ENCODE measurements at places on chromosomes 7 and 10. TPM values are rescaled to one million over a fixed set of nuclear protein-coding genes. Genes with fewer than 3 reads are reported as not detected.

DNA sequence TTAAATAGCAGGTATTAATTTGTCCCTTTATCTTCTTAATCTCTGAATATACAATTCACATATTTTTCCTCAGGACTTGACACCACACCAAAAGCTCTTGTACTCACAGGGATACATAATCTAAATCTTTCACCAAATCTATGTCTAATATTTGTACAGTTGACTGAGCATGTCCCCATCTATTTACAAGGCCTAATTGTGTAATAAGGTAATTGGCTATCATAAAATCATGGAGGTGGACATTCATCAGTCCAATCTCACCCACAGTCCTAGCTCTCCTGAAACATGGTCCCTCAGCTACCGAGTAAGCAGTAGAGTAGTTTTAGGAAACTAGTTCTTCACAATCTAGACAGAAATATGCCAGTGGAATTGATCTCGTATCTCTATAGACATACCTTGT lies 30.3 kb upstream of the EGFR start:
- H3K27ac ChIP-seq: no peak overlapping the region
- H3K4me3 ChIP-seq: no peak overlapping the region
- H3K4me1 ChIP-seq: no peaks in the 10 kb centered on the region
- peaks cover 16% of the 10 kb centered on the region for H3K27me3 ChIP-seq
- no peaks in the 10 kb centered on the region for H3K36me3 ChIP-seq

GRCh38 chr7:140571538-140572122 lies 69.0 kb downstream of the DENND2A start:
- H3K4me3 ChIP-seq: no peak overlapping the region
- H3K27me3 ChIP-seq: peaks cover 38% of the 10 kb centered on the region
- H3K4me1 ChIP-seq: peaks cover 2% of the 10 kb centered on the region

GRCh38 chr7:18894155-18894554 lies 223.3 kb downstream of the TWIST1 start:
- no peak overlapping the region for H3K27ac ChIP-seq
- H3K27me3 ChIP-seq: no peaks in the 10 kb centered on the region
- no peaks in the 10 kb centered on the region for H3K36me3 ChIP-seq
- H3K4me3 ChIP-seq: no peak overlapping the region
- no peak for DNase-seq
- H3K4me1 ChIP-seq: no peaks in the 10 kb centered on the region

DNA sequence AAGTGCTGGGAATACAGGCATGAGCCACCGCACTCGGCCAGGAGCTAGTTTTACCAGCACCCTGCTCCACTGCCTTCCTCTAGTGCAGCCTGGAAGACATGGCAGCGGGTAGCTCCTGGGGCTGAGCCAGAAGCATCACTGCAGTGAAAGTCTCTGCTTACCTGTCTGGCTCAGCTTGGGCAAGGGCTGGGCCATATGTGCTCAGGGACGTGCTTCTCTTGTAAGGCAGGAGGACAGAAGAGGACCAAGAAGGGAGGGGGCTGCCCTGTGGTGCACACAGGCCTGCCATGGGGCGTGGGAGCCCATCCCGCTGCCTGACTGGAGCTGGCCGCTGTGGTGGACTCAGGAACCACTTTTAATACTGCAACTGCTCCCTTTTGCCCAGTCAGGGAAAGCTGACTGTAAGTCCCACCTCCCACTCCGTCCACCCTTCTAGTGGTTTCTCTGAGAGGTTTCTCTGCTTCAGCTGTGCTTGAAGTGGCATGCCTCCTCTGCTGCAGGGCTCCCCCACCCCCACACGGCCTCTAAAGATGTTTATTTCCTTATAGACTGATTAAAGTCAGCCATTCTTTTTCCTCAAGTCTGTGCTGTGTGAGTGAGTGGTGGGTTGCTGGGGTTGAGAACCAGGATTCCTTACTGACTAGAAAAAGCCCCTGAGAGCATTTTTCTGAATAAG lies 25.3 kb upstream of the C10orf95 start:
- H3K27me3 ChIP-seq: no peaks in the 10 kb centered on the region
- DNase-seq: no peak
- no peaks in the 10 kb centered on the region for H3K36me3 ChIP-seq

The TAS2R41 gene
- total RNA-seq: 0.52 TPM

DNA sequence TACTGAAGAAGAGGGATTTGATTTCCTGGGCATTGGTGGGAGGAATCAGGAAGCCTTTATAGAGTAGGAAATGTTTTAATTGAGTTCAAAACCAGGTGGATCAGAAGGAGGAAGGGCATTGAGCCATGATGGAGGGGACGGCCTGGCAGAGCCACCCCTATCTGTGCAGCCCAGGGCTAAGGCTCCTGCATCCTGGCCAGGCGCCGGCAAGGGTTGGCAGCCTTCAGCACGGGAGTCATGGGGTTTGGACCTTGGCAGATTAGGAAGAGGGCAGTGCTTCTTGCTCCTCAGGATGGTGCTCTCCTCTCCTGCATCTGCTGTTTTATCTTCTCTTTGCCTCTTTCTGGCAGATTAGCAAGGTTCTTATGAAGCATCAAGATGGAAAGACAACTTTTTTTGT lies 12.5 kb downstream of the ZNF862 start:
- no peak overlapping the region for H3K27ac ChIP-seq
- no peak for DNase-seq
- peaks cover 2% of the 10 kb centered on the region for H3K36me3 ChIP-seq
- no peak overlapping the region for H3K4me3 ChIP-seq

The TDRD1 gene
- 0.20 TPM for total RNA-seq

DNA sequence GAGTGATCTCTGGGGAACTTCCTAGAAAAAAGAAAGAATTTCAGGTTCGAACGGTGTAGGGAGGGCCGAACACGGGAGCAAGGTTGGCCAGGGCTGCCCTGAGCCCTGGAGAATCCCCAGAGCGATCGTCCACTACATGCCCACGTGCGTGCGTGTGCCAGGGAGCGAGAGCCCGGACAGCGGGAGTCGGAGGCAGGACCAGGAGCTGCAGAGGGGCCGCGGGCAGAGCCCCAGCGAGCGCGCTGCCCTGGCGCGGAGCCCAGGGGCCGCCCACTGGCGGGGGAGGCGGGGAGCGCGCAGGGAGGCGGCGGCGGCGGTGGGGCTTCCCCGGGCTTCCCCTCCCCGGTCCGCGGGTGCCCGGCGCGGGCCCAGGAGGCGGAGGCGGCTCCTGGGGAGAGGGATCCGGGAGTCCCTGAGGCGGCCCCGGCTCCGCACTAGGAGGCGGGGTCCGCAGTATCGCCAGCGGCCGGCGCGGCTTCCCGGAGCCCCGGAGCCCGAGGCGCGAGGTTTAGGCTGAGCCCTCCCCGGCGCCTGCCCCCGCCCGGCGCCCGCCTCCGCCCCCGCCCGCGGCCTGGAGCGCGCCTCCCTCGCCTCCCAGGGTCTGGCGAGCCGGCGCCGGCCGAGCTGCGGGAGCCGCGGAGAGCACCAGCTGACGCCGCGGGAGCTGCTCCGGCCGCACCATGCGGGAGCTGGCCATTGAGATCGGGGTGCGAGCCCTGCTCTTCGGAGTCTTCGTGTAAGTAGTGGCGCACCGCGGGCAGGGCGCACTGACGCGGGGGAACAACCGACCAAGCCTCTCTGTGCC lies at the start of gene PLPP4:
Gene PLPP4 (plus strand): TSS at position 602 of the 805 bp plus-strand sequence. CDS start 79 bp downstream, at position 681.
- H3K4me1 ChIP-seq: peaks cover 4% of the 10 kb centered on the region
- H3K27me3 ChIP-seq: peaks cover 46% of the 10 kb centered on the region
- no peak within 1 kb of the TSS for H3K27ac ChIP-seq
- peaks cover 2% of the 10 kb centered on the region for H3K36me3 ChIP-seq
- peak within 1 kb of the TSS; percentile 19 for H3K4me3 ChIP-seq

GRCh38 chr7:122951006-122951405 lies 44.5 kb downstream of the TAS2R16 start:
- no peak overlapping the region for H3K4me3 ChIP-seq
- no peak overlapping the region for H3K27ac ChIP-seq
- H3K36me3 ChIP-seq: no peaks in the 10 kb centered on the region
- no peak for DNase-seq

GRCh38 chr7:48106906-48107659 lies 18.0 kb downstream of the UPP1 start:
- H3K27me3 ChIP-seq: no peaks in the 10 kb centered on the region
- no peak for DNase-seq
- no peak overlapping the region for H3K4me3 ChIP-seq
- peaks cover 21% of the 10 kb centered on the region for H3K4me1 ChIP-seq

The HHEX gene
- 3.9 TPM for total RNA-seq

DNA sequence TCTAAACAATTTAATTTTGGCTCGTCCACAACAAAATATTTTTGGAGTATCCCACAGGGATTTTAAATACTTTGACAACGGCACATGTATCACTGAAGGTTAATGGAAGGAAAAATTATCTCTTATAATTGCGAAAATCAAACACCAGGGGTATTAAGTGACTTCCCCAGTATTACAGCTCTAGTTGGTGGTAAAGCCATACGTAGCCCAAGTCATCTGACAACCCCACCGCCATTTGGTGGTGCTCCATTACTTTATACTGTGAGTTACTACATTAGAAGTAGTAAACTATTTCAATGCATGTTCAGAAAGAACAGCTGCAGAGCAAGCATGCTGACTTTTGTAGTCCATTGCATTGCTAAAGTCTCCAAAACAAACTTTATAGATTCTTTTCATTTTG lies 179.7 kb downstream of the HGF start:
- DNase-seq: no peak
- H3K4me3 ChIP-seq: no peak overlapping the region
- no peaks in the 10 kb centered on the region for H3K27me3 ChIP-seq
- H3K4me1 ChIP-seq: no peaks in the 10 kb centered on the region
- H3K27ac ChIP-seq: no peak overlapping the region

- no peaks in the 10 kb centered on the region for H3K36me3 ChIP-seq
- no peak for DNase-seq
- H3K4me1 ChIP-seq: peaks cover 3% of the 10 kb centered on the region
- H3K4me3 ChIP-seq: no peak overlapping the region
Observed at GRCh38 chr7:50681432-50682045, 101.2 kb downstream of the GRB10 start.

Measured in T-helper 17 cell (primary cell).